ENCODE measurements at places on chromosomes 5 and 9.

- DNase-seq = no peak
These were observed 28.8 kb upstream of the PLIN2 start for GRCh38 chr9:19156026-19156474.

DNA sequence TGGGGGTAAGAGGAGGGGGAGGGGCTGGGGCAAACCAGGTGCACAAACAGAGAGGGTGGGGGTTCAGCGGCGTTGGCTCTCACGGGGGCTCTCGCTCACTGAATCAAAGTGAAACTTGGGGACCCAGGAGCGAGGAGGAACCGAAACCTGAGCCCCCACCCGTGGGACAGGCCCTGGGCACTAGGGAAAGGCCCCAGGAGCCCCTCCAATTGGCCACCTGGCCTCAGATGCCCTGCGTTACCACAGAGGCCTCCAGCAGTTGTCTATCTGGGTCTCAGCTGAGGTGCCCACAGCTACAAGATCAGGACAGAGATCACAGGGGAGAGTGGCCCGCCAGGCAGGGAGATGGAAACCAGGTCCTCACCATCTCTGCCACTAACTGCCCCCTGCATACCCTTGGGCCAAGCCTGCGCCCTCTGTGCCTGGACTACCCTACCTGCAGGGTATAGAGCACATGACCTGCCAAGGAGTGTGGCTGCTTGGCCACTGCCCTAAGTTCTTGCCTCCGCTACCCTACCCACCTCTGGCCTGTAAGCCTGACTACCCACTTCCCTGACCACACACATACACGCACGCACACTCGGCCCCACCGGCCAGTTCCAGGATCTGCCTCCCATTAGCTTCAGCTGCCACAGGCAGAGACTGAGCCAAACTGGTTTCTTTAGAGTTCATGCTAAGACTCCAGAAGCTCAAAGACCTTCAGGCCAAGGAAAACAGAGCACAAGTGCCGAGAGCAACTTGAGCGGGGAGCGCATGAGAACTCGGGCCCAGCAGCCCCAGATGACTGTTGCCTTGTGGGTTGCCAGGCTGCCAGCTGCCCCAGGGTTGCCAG lies 39.9 kb downstream of the PAX5 start:
- DNase-seq = no peak

- no peak for DNase-seq
These were observed 19.4 kb downstream of the EFNA5 start for GRCh38 chr5:107651325-107651724.

GRCh38 chr9:11158063-11158462 lies 545.3 kb upstream of the PTPRD start:
- DNase-seq = no peak

- DNase-seq = no peak
These were observed 143.2 kb downstream of the CTNND2 start for GRCh38 chr5:11760934-11761603.

GRCh38 chr5:129382921-129383672 lies 77.0 kb upstream of the ADAMTS19 start:
- DNase-seq = no peak

- DNase-seq = no peak
These were observed 11.6 kb downstream of the ERP44 start for GRCh38 chr9:100087218-100087617.

- DNase-seq = no peak
These were observed 3.0 kb upstream of the UBE2R2 start for GRCh38 chr9:33813712-33814641.

DNA sequence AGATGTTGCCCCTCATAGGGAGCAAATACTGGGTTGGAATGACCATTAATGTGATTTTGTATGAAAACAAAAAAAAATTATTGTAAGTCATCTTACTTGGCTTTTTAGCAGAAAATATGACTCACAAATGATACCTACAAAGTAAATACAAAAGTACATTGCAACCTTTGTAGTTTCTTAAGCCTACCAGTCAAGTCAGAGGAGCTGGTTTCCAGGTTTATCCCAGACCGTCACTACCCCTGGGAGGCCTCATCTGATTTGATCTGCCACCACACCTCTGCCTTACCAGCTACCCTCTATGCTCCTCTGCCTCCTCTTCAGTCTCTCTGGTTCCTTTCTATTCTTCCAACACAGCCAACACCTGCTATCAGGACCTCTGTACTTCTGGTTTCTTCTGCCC lies 349.9 kb upstream of the CCNH start:
- DNase-seq = no peak

DNA sequence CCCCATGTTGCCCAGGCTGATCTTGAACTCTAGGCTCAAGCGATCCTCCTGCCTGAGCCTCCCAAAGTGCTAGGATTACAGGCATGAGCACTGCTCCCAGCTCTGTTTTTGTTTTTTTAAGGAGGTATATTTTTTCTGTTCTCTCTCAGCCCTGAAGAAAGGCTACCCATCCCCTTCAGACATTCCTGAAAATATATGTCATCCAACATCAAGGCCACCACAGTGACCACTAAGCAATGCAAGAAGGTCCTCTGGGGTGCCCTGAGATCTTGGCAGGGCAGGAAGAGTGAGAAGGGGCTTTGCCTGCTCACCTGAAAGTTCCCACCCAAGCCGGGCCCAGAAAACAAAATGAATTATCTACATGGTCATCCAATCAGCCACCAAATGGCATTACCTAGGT lies 47.8 kb upstream of the IL17B start:
- no peak for DNase-seq

GRCh38 chr5:36897616-36898015 lies 21.0 kb downstream of the NIPBL start:
- no peak for DNase-seq

- no peak for DNase-seq
These were observed 14.1 kb upstream of the MAP1B start for GRCh38 chr5:72093217-72093616.

DNA sequence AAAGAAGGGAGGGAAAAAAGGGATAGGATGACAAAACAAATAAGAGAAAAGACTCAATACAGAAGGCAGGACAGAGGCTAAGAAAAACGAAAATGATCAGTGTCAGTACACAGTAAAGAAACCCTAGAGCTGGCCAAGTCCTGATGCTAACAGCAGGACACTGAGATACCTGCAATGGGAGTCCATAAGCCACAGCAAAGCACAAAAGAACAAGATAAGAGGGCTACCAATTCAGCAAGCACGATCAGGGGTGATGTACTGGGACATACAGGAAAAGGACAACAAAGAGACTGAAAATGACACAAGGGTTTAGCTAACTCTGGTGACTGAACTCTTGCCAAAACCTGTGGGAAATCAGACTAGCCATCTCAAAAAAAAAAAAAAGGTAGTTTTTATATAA lies 1072.6 kb upstream of the COX7C start:
- DNase-seq = no peak

GRCh38 chr5:139982157-139982974 lies 60.7 kb downstream of the NRG2 start:
- no peak for DNase-seq

DNA sequence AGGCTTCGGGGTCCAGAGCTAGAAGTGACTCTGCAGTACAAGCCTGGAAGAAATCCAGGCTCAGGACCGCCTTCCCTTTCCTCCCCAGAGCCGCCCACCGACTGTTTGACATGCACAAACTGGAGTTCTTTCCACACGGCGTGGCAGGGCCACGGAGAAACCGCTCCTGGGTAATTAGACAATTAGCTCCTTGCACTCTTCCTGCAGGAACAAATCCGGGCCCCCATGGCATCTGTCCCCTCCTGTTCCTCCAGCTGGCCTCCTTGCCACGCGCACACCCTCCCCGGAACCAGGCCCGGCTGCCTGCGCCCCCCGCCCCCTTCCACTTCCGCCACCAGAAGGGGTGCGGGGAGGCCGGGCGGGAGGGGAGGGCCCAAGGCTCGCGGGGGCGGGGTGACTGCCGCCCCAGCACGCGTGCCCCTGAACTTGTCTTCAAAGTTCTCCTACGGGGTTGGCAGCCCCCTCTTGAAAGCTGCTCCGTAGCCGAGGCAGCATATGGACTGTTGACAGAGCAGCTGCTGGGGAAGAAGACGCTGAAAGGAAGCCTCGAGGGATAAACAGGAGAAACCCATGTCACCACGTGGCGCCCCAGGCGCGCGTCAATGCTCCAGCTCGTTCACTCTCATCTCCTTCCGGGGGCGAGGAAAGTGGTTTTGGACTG lies 74.3 kb downstream of the SEC61B start:
- DNase-seq = no peak

Measured in esophagus squamous epithelium (tissue), 5 donors.